Osteocyte (in vitro differentiated cells): ENCODE measurements at places on chromosomes 1 and 21. TPM values are rescaled to one million over a fixed set of nuclear protein-coding genes. Genes with fewer than 3 reads are reported as not detected.
A peak's percentile ranks its signal among the peaks of the same experiment; 100 is the strongest.

The RBM15 gene
- total RNA-seq = 26.3 and 27.8 TPM in 2 replicates

The C1orf56 gene
- 4.7 and 5.2 TPM in 2 replicates for total RNA-seq

The LIN28A gene
- total RNA-seq = not detected in 2 replicates

The DENND2C gene
- total RNA-seq = 1.6 and 2.1 TPM in 2 replicates

The LCE3D gene
- total RNA-seq = not detected in 2 replicates

The CHIA gene
- total RNA-seq = not detected in 2 replicates

The NUP133 gene
- total RNA-seq = 40.4 and 41.1 TPM in 2 replicates

The HIVEP3 gene
- 0.78 and 0.97 TPM in 2 replicates for total RNA-seq

The ELAPOR1 gene
- 0.31 and 0.83 TPM in 2 replicates for total RNA-seq

The FAM163A gene
- total RNA-seq = not detected in 2 replicates

The SPSB1 gene
- total RNA-seq = 52.8 and 63.2 TPM in 2 replicates

The TRIM62 gene
- total RNA-seq = 71.8 and 78.7 TPM in 2 replicates

The KLF17 gene
- not detected in 2 replicates for total RNA-seq

The CRNN gene
- not detected in 2 replicates for total RNA-seq

The TSPEAR gene
- total RNA-seq = not detected in 2 replicates

The OR10J1 gene
- not detected in 2 replicates for total RNA-seq

The GNAT2 gene
- total RNA-seq = not detected in 2 replicates

The IL24 gene
- total RNA-seq = not detected in 2 replicates

- no peak for DNase-seq
Measured at GRCh38 chr1:101237229-101237837, 514 bp downstream of the S1PR1 start.

DNA sequence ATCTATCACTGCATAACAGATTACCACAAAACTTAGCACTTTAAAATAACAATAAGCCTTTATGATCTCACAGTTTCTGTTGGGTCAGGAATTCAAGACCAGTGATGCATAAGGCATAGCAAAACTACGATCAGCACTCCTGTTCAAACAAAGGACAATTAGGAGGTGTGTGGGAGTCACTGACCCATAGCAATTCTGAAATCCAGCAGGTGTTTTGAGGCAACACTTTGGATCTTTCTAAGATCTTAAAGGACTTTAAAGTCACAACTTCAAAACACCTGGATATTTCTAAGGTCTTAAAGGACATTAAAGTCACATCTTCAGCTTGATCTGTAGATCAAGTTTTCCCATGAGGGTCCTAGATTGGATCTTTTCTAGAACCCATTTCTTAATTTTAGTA lies 35.3 kb downstream of the AKT3 start:
- DNase-seq = no peak

DNA sequence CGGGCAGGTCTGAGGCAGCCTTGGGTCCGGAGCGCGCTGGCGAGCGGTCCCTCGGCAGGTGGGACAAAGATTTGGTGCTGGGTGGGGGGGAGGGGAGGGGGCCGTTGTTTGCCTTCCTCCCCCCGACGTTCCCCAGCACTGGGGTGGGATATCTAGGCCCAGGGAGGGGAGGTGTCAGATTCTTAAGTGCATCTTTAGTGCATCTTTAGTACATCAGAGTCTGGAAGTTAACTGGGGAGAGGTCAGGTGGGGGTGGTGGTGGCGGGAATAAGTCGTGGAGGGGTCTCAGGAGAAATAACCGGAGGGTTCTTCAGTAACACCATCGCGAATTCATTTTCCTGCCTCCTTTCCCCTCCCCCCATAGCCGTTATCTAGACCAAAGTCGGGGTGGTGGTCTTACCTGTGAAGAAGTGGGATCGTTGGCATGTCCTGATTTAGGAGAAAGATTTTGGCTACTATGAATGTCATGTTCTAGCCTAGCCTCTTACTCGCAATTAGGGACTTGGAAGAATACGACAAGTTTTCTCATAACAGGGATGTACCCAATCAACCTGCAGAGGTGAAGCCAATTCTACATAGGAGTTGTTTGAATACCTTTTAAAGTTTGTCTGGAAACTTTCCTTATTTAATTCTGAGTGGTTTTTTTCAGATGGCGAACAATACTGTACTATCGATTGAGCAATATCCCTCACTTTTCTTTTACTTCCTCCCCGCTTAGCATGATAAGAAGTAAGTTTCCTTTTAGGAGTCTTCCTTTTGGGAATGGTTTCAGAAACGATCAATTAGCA lies 886 bp downstream of the ZMYM4 start:
- no peak for DNase-seq

GRCh38 chr21:33234635-33235520 lies 5.1 kb downstream of the IFNAR2 start:
- no peak for DNase-seq

GRCh38 chr1:187626056-187626455 lies 797.3 kb downstream of the PLA2G4A start:
- DNase-seq = no peak

DNA sequence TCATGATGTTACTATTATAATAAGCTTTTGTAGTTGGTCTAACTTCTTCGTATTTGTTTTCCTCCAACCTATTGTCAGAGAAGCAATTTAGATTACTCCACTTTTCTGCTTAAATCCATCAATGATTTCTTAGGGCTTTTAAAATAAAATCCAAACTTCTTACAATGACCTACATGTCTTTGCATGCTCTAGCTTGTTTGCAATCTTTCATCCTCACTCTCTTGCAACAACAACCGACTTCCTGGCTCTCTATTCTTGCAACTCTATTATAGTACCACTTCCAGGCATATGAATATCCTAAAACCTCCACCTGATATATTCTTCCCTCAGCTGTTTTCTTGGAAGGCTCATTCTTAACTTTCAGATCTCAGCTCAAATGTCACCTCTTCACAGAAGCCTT lies 1288.7 kb downstream of the PLA2G4A start:
- no peak for DNase-seq

DNA sequence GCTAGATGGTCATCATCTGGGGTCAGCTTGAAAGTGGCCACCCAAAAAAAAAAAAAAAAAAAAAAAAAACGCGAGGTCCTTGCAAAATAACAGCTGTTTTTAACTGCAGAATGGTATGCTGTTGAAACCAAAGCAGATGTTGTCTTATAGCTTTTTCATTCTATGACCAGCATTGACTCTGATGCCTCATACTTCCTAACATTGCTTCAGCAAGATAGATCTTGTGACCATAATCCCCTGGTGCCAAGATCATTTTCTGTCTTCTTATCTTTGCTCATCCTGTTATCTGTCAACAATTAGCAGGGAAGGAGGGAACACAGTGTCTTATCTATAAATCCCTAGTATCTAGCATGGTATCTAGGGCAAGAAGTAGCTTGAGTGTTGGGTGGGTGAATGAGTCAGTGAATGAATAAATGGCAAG lies 181.5 kb downstream of the PLPP3 start:
- DNase-seq = no peak

DNA sequence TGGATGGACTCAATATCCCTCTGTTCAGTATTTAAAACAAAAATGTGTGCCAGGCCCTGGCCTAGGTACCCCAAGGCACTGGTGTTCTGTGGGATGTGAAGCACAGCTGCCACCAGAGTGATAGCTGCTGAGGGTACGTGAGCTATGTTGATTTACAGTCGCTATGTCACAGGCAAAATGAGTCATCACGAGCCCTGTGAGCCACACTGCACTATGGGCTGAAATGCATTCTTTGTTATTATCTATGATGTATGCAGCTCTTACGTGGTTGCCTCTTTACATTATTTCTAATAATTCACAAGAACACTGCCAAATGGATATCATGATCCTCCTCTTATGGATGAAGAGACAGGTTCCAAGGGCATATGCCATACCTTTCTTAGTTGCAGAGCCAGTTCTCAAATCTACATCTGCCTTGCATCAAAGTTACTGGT lies 2.1 kb downstream of the TEX38 start:
- no peak for DNase-seq

GRCh38 chr1:226318471-226318870 lies 9.5 kb upstream of the LIN9 start:
- DNase-seq = peak; percentile 60

DNA sequence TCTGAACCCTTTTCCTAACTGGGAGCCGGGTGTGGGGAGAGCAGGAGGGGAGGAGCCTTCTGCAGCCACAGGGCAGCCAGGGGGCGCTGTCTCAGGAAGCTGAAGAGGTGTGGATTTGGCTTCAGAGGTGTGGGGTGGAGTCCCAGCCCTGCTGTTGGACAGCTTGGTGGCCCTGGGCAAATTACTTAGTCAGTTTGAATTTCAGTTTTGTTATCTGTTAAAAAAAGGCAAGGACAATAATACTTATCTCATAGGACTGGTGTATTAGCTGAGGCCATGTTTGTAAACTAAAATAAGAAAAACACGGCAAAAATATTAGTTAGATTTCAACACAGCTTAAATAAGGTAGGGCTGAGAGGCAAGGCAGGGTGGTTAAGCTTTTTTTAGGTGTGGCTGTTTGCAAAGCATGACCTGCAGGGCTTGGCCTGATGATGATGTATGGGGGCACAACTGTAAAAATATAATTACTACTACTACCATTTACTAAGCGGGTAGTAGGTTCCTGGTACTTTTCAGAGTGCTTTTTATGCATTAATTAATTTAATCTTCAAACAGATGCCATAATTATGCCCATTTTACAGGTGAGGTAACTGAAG lies 111.8 kb downstream of the PLXNA2 start:
- DNase-seq = peak; percentile 88

- no peak for DNase-seq
Measured at GRCh38 chr21:43983390-43983789, 28.7 kb upstream of the TRAPPC10 start.

GRCh38 chr1:156684227-156684782 lies 7.1 kb upstream of the NES start:
- DNase-seq = no peak

- no peak for DNase-seq
Measured at GRCh38 chr21:42235593-42235992, 16.7 kb downstream of the ABCG1 start.

DNA sequence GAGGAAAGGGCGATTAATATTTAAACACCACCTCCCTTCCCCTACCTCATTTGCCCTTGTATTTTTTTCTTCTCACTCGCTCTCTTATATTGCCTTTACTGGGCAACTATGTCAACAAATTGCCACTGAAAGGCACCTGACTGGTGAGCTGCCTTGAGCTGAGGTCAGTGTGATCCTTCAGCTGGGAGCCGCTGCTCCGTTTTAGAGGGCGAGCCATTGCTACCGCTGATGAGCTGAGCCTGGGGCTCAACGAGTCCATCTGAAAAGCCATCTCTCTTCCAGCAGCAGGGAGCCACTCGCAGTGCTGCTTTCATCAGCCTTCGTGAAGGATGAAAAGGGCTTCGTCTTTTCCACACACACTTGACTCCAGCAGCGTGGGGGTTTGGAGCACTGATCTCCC lies 108.0 kb upstream of the KIF26B start:
- no peak for DNase-seq

GRCh38 chr1:93818570-93818959 lies 60.4 kb downstream of the DNTTIP2 start:
- no peak for DNase-seq

- DNase-seq = no peak
Measured at GRCh38 chr1:9150582-9151327, 21.9 kb upstream of the GPR157 start.

DNA sequence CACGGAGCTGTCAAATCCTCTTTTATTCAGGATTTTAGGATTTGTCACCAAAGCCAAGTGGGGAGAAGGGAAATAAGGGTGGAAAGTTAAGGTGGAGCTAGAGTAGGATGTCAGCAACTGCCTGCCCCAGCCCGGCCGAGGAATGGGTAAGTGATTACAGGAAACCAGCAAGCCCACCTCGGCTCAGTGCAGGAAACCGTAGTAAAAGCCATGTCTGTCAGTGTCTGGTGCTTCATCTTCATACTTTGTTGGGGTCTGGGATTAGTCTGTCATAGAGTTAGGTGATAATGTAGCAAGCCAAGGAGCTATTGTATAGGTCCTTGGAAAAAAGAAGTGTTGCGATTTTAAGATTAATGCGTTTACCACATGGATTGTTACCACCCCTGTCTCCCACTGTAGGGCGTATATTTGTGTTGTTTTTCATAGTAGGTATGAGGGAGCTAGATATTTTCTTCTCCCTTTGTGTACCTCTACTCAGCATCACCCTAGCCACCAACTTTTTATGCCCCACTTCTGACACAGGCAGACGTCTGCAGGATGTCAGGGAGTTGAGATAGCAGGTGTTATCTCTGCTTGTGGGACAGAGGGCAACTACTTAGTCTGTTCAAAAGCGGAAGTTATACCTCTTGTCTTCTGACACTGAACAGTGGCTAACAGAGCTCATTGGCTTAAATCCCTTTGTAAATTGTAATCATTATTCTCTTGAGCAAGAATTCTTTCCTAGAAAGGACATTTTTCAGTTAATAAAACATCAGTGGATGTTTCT lies 253.7 kb downstream of the HHAT start:
- no peak for DNase-seq

- DNase-seq = no peak
Measured at GRCh38 chr1:100027212-100027611, 57.4 kb downstream of the SLC35A3 start.

DNA sequence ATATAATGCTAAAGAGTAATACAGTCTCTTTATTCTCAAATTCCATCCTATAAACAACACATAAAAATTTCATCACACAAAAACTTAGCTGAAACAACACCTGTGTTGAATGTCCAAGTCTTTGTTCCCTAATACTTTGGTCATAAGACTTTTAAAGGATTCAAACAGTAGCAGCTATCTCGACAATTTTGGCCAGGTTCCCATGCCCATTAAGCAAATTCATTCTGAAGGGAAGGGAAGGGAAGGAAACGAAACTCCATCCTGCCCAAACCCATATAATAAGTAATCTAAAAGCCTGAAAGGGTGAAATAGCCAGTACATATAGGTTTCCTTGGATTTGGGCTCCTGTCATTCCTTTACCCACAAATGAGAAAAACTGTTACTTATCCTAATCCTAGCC lies 7.5 kb downstream of the IVNS1ABP start:
- DNase-seq = no peak

DNA sequence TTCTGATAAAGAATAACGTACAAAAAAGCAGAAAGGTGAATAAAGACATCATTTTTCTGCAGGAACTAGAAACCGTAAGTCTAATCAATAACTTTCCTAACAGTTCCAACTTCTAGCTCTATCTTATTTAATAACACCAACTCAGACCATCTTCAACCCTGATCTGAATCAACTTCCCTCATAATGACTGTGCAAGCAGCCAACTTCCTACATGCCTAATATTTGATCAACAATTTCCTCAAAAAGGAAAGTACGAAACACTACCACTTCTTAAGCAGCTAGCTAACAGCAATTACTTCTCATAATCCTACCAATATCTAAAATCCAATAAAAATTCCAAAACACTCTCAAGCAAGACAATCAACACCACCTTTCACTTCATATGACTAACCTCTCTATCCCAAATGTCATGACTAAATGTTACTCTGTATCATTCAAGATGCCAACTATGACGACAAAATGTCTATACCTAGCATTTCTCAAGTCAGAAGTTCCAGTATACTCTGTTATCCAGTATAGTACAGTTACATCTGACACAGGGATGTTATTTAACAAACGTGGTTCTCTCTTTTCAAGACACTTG lies 1.7 kb downstream of the COP1 start:
- no peak for DNase-seq

DNA sequence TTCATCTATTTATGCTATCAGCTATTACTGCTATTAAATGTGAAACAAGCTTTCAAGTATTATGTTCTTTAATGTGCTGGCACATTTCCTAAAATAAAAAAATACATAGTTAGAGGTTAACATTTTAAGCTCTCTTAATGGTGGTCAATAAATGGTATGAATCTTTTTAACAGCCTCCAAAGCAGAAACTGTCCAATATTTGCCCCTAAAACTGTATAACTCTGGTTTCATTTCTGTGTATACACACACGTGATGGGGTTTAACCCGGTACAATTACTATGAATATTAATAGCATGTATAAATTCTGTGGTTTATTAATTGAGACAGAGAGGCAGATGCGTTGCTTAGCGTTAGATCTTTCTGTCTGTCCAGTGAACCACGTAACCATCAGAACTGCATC lies 2.2 kb downstream of the ESRRG start:
- DNase-seq = no peak
